ENCODE measurements at places on chromosomes 4 and X.

- DNase-seq: no peak
These were observed 49.9 kb upstream of the FGF13 start for GRCh38 chrX:138761380-138761779.

DNA sequence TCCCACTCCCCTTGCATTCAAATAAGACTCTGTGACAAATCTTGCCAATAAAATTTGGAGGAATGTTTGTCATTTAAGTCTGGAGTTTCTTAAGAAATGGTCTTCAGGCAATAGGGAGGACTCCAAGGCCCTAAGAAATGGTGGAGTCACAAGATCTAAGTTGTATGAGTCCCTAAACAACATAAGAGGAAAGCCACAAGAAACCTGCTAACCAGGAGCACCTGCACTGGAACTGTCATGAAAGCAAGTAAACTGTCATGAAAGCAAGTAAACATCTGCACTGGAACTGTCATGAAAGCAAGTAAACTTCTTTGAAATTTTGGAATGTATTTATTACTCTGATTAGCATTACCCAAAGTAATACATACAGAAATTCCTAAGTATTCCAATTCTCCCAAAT, 3.5 kb downstream of the CNOT6L start:
- no peak for DNase-seq

GRCh38 chr4:184117662-184118199, 99.9 kb downstream of the ENPP6 start:
- no peak for DNase-seq

DNA sequence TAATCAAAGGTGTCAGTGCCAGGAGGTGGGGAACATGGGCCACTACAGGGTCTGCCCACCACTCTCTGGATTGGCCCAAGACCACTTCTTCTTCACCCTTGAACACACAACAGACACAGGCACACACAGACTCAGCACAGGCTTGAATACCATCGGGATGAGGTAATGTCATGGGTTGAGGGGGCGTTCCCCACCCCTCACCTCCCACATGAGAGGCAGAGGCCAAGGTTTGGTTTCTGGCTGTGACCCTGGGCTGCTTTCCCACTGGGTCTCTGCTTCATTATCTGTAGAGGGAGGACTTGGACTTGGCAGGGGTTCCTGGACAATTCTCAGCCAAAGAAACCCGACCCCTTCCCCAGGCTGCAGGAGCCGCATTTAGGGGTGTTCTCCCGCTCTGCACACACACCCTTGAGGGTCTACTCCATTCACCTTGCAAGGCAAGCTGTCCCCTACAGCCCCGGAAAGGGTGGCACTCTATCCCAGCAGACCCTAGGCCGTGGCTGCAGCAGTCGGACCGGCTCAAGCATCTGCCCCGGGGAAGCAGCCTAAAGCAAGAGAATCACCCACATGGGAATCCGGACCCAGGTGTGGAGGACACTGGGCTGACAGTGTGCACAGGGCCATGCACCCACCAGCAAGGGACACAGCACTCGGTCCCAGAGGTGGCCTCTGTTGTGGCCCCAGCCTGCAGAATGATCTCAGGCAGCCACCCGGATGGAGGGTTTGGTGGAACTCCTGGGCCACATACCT, 62.4 kb downstream of the TRMT44 start:
- DNase-seq: no peak

GRCh38 chr4:119026662-119027444, 108.8 kb upstream of the MYOZ2 start:
- DNase-seq: no peak

- no peak for DNase-seq
These were observed 72.6 kb downstream of the GATB start for GRCh38 chr4:151688003-151688784.

GRCh38 chrX:12315526-12315925, 177.3 kb downstream of the FRMPD4 start:
- no peak for DNase-seq

GRCh38 chrX:119758731-119759247, 401 bp downstream of the SOWAHD start:
- no peak for DNase-seq

- no peak for DNase-seq
These were observed 85.0 kb upstream of the FAM241A start for GRCh38 chr4:112060212-112060611.

DNA sequence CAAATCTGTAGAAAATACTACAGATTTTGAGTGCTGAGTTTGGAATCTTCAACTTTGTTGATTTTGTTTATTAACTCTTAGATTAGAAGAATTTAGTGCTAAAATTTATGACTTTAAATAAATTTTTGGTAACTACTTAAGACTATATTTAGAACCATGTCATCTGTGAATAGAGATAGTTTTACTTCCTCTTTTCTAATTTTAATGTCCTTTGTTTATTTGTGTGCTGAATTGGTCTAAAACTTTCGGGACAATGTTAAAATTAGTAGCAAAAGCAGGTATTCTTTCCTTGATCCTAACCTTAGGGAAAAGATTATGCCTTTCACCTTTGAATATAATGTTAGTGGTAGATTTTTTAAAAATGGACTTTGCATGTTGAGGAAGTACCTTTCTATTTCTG, 119.7 kb upstream of the CXorf51A start:
- no peak for DNase-seq

DNA sequence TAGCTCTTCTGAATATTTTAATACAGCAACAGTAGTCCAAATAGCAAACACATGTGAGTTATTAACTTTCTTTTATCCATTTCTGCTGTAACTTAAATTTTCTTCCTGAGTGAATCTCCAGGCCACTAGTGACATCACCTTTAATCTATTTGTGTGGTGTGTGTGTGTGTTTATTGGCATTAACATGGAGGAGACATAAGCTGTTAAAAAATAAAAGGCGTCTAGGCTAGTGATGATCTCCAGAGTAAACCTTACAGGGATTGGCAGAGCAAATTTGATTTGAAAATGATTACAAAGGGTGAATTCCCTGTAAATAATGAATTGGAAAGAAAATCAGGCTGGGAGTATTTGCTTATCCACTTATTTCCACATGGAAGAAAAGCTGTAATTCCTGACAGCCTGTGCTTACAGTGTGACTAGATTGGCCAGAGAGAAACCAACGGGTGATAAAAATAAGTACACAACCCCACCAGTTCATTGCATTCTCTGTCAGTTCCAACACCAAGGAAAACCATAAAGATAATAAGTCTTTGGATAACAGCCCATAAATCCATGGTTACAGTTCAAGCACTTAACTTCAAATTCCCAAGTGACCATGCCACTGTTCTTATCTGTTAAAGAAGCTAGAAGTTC, 186.1 kb downstream of the ENOX2 start:
- no peak for DNase-seq

- no peak for DNase-seq
These were observed 14.1 kb upstream of the SMIM43 start for GRCh38 chr4:121778991-121779628.

DNA sequence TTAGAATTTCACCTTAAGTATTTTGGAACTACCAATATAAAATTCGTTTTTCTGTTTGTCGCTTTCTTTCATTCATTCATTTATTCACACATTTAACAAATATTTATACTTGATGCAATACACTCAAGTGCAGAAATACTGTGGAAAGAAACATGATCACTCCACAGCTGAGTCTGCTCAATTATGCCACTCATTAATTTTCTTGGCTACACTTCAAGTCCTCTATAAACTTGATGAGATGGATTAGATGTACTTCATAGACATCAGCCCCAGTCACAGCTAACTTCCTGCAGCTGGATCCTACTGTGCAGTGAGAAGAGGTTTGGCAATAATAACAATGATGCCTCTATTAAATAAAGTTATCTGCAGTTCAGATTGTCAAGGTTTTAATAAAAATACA, 208.1 kb downstream of the PDGFC start:
- DNase-seq: no peak

DNA sequence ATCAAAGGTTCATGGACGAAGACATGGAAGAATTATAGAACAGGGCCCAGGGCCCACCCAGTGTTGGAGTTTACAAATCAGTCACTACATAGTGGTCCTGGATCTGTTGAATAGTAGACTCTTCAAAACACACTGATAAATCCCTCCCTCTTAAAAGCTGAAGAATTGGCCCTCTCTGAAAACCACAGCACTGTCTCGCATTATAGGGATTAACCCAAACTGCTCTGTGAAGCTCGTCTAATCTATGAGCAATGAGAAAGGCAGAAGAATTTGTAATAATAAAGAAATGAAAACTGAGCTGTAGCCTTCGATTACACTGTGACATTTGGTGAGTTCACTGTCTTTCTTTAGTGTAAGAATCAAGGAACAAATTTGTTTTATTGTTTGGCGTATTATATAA, 92.5 kb upstream of the ZFP42 start:
- DNase-seq: no peak

GRCh38 chrX:116276261-116276660, 105.7 kb downstream of the AGTR2 start:
- no peak for DNase-seq

DNA sequence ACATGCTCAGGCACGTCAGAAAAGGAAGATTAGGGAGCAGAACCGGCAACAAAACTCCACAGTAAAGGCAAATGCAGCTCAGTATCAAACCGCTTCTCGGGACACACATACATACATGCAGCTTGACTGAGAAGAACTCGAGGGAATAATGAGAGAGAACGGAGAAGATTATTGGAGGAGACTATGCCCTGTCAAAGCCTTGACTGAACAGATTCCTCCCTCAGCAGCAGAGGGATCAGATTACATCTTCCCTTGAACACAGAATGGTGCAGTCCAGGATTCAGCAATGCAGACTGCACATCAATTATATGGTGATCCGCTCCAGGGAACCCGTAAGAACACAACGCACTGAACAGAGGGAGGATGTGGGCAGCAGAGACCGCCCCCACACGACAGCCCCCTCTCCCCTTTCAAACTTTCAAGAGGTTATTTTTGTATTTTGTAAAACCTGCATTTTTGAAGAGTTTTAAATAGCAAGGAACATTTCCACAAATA, 183.2 kb downstream of the FBXW7 start:
- no peak for DNase-seq

GRCh38 chr4:2591189-2591588, 54.7 kb downstream of the FAM193A start:
- no peak for DNase-seq

DNA sequence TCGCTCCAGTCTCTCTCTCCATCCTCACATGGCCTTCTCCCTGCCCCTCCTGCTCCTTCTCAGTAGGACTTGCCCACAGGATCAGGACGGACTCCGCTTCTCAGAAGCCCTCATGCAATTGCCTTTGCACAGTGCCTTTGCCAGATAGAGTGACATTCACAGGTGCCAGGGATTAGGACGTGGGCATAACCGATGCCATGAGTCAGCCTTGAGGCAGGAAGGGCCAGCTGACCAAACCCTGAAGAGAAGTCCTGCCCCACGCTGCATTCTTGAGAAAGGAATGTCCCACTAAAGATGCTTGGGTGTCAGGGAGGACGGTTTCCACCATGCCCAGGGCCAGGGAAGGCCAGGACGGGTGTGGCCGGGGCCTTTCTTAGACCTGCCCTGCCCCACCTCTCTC, 6.6 kb upstream of the GRPEL1 start:
- no peak for DNase-seq
